ENCODE measurements at places on chromosomes 11 and 22.

DNA sequence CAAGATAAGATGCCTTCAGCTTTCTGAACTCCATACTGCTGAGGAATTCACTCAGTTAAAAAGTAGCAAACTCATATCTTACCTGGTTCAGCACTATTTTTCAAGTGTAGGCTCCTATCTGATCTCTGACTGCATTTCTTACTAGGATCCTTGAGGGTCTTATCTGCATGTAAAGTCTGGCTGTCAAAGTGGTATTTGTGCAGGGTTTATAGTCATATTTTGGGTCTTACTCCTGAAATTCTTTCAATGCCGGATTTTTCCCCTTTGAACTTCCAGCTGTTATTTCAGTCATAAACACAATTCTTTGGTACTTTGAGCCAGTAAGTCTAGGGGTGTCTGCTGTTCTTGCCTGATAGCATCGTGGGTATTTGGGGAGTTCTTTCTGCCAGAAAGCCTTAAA is 25.3 kb upstream of the NOX4 start:
- DNase-seq: no peak

- DNase-seq: no peak
Observed at GRCh38 chr22:50724616-50725015, 13.4 kb upstream of the ACR start.

DNA sequence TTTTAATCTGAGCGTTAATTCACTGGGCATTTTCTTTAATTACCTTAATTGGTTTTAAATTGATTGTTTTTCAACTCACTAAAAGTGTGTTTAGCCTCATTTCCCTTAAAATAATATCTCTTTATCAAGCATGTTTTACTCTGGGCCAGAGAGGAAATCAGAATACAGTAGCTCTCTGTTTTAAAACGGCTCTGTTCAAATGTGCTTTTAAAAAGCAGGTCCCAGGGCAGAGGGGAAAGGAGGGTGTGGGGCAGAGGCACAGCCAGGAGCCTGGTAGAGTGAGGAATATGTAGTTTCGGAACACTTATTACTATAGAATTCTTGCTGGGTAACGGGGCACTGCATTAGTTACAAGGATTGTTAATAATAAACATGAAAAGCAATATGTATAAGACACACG is 47.6 kb downstream of the FBXO7 start:
- no peak for DNase-seq

- no peak for DNase-seq
Observed at GRCh38 chr11:64237484-64237951, 3.1 kb downstream of the VEGFB start.

DNA sequence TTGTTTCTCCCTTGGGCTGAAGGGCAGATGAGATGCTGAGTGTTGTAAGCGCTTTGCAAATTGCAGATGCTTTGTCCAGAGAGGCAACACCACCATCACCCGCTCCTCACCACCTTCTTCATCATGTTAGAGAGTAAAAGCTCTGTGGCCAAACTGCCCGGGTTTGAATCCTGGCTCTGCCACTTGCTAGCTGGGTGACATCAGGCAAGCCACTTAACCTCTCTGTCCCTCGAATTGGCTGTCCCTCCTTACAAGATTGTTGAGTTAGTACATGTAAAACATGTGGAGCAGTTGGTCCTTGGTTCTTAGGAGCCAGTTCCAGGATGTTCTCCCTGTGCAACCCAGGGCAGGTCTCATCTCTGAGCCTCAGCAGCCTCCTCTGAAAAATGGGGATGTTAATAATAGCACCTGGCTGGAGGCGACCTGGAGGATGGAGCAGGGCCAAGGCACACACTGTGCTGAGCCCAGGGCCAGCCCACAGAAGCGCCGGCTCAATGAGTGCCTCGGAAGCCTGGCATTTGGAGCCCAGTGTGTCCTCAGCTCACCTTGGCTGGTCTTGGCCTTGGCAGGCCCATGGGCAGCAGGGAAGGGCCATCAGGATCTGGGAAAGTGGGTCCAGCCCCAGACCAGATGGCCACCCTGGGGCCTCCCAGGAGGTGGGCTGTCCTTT is 10.5 kb downstream of the C11orf86 start:
- DNase-seq: no peak

DNA sequence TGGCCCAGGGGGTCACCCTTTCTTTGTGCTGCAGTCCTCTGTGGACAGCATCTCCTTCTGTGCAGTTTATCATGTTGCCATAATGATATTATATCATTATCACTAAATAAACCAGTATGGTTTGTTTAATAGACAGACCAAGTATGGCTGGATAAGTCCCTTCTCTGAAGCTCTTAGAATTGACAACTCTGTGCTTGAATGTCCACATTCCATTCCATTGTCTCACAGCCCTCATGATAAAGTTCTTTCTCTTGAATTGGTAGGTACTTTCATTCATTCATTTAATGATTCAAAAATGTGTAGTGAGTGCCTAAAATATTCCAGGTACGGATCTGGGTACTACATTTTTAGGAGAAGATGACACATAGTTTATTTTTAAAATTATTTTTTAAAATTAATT is 7.8 kb downstream of the RPS6KA4 start:
- DNase-seq: no peak

DNA sequence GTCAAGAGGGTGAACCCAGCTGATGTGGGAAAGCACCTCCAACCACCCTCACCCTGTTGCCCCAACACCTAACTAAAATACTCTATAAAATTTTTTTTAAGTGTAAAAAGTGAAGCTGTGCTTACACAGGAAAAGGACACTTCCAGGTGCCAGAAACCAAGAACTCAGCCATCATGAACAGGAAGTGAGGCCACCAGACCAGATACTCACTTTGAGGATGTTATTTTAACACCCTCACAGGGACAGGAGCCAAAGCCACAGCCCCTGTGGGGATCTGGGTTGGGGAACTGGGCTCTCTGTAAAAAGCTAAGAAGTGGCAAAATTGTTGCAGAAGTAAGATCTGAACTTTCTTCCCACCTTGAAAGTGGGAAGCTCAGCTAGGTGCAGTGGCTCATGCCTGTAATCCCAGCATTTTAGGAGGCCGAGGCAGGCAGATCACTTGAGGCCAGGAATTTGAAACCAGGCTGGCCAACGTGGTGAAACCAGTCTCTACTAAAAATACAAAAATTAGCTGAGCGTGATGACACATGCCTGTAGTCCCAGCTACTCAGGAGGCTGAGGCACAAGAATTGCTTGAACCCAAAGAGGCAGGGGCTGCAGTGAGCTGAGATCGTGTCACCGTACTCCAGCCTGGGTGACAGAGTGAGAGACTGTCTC is 3.8 kb downstream of the RSPH14 start:
- DNase-seq: no peak

GRCh38 chr11:58907780-58908179 is 31.5 kb upstream of the GLYATL1 start:
- DNase-seq: no peak

- DNase-seq: no peak
Observed at GRCh38 chr22:38034884-38035529, 22.2 kb upstream of the PICK1 start.

DNA sequence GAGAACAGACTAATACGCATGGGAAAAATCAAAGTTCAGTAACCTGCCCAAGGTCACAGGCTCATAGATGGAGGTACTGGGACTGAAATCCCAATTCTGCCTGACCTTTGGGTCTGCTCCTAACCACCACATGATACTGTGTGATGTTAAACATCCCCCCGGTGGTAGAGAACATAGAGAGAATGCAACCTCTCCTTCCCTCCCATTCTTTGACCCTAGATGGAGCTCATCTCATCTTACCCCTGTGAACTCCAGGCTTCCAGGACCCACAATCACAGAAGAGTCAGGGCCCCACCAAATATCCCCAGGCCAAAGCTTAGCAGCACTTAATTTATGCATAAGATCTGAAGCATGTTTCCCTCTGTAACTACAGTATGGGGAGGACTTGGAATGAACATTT is 198.5 kb downstream of the MYO18B start:
- no peak for DNase-seq

DNA sequence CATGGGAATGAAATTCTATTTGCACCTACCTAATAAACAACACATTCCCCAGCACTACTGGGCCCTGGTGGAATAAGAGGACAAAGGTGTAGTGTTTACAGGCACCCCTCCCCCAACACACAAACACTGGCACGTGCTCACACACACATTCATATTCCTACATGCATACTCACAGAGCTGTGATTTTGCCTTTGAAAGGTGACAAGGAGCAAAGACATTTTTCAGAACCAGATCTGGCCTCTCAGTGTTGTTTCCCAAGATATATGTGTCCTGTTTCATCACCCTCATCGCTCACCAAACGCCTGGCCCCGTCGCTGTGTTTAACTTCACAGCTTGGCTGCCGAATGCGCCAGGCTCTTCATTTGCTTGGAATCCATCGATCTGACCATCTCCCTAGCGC is 292.6 kb downstream of the NTM start:
- no peak for DNase-seq

GRCh38 chr11:45252134-45252856 is 33.8 kb downstream of the SYT13 start:
- DNase-seq: peak; percentile 40

GRCh38 chr11:69106031-69106811 is 49.5 kb upstream of the SMIM38 start:
- no peak for DNase-seq

GRCh38 chr11:100791860-100792259 is 104.8 kb downstream of the ARHGAP42 start:
- no peak for DNase-seq

- no peak for DNase-seq
Observed at GRCh38 chr11:9493492-9493891, 32.7 kb downstream of the ZNF143 start.

DNA sequence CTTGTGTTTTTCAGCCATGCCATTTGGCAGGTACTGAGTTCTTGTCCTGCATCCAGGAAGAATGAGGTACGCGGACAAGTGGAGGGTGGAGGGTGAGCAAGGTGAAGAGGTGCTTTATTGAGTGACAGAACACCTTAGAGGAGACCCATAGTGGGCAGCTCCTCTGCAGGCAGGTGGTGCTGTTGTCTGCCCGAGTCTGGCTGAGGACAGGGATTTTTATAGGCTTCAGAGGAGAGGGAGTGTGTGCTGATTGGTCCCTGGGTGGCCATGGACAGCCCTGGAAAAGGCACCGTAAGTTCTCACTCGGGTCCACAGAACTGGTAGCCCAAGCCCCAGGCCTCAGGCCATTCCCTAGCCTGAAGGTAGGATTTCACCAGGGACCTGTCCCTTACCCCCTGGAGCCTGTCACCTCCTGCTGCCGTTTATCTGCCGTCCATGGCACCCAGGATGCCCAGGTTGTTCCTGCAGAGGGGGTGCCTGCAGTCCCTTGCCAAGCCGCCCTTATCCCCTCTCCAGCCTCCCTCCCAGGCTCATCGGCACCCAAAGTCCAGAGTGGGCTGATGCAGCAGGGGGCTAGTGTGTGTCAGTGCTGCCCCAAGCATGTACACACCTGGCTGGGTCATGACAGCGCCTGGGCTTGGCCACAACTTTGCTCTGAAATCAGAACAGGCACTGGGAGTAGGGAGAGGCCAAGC is 213.6 kb downstream of the LRRC4C start:
- DNase-seq: no peak

DNA sequence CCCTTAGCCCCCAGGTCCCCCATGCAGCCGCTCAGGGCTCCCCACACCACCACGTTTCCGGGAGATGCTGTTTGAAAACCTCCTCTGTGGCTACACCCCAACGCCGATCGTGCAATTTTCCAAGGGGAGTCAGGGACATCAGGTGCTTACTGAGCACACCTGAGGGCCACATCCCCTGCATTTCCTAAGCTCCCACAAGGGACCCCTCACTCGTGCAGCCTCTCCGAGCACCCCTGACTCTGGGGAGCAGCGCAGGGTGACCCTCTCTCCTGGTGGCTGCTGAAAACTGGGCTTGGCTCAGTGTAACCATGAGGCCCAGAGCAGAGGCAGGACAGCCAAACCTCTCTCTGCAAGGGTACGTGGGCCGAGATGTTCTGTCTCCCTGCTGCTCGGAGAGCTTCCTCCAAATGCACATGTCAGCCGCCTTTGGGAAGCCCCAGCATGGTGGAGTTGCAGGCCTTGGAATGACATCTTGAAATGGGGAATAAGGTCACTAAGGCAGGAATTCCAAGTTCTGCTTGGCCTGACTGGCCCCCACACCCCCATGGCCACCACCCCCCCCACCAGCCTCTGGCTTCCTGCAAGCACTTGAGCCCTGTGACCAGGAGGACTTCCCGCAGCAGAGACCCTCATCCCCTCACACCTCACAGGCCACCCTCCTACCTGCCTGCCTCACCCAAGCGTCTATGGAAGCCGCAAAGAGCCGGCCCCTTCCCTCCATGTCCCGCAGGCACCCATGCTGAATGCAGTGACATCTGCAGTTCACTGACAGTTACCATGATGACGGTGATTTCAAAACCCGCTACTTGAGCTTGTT is 257.4 kb downstream of the BRD1 start:
- DNase-seq: no peak

DNA sequence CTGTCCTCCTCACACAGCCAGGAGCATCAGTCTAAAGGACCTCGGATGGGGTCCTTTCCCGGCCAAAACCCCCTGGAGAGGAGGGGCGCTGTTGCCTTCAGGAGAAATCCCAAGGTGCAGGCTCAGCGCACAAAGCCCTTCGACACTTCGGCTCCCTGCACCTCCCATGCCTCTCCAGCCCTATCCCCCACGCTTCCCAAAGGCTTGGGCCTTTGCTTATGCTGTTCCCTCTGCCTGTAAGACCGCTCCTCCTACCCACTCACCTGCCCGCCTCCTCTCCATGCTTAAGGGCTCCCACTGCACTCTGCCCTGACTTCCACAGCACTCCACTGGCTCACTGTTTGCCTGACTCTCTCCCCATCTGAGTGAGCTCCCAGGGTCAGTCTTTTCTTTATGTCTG is 13.5 kb downstream of the SLC15A3 start:
- no peak for DNase-seq

DNA sequence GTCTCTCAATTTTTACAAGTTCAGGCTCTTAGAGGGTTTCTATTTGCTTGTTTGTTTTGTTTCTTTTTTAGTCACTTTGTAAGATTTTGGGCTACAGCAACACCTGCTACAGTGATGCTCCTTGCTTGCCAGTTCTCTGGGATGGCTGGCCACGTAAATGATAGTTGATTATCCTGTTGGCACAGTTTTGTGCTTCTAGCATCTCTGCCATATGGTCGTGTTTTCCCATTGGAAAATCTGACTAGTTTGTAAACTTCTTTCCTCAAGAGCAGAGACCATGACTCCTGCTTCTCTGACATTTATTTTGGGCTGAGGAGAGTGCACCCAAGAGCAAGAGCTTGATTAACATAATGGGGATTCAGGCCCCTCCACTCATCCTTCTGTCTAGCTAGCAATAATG is 1621.6 kb upstream of the RAG2 start:
- no peak for DNase-seq

GRCh38 chr11:43278193-43278956 is 33.4 kb upstream of the API5 start:
- DNase-seq: peak; percentile 50

- no peak for DNase-seq
Observed at GRCh38 chr11:46895821-46896220, 22.5 kb downstream of the LRP4 start.
